ENCODE measurements at places on chromosomes 11 and 22.

GRCh38 chr11:127925475-127925874, 661.9 kb downstream of the ETS1 start:
- DNase-seq: no peak

DNA sequence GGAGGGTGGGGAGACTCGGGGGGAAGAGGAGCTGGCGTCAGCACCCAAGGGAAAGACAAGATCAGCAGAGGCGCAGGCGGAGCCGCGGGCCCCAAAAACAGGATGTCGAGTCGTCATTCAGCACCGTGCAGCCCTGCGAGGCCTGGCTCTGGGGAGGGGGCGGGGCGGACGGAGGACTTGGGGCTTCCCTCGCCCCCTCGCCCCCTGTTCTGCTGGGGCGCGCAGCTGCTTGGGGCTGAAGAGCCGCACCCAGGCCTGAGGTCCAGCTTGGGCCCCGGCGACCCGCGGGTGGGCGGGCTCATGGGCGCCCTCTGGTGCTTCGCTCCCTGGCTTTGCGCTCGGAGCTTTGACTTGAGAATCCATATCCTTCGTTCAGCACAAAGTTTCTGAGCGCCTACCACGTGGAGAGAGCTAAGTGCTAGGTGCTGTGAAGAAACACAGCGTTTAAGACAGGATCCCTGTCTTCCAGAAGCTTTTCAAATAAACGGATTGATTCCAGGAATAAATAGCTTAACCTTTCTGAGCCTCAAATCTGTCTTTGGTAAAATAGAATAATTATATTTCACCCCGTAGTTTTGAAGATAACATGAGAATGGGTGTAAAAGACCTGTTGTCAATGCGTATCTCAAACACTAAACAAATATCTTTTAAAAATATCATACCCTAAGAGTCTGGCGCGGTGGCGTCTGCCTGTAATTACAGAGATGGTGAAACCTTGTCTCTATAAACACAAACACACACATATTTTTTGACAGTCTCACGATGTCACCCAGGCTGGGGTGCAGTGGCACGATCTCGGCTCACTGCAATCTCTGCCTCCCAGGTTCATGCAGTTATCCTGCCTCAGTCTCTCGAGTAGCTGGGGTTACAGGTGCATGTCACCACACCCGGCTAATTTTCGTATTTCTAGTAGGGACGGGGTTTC, 929 bp upstream of the RHOG start:
- peak; percentile 79 for DNase-seq

- DNase-seq: no peak
Observed at GRCh38 chr11:121864660-121865059, 251.4 kb downstream of the BLID start.

DNA sequence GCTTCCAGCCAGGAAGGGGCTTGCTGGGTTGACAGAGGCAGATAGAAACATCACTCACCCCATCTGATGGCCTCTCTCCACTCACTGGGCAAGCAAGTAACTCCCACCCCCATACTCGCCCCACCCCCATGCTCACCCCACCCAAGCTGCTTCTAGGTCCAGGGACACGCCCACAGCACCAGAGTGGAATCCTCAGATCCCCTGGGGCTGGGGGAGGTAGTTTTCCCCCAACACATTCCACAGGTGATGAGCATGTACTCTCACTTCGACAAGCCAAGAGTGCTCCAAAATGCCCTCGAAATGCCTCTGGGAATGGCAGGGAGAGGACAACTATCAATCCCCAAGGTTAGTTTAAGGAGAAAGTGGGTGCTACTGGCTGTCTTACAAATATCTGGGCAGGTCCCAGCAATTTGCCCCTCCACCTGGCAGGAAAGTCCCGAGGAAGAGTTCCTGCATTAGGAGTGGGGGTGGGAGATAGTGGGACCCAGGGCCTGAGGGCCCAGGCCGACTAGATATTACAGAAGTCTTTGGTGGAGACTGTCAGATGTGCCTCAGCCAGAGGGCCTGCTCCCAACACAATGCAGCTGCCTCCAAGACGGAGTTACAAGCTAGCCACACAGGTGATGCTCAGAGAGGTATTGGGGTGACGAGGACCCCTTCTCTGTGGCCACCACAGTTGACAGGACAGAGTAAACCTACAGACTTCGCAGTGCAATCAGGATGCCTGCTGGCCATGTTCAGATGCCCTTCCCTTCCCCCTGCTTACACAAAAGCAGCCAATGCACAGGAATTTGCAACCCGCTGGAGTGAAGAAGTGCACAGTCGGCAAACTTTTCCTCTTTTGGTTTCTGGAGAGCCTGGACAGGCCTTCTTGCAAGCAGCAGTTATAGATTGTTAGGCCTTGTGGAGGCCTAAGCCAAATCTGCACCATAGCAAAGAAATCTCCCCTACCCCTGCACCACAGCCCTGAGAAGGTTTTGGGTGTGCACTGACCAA, 2.9 kb upstream of the LMO1 start:
- no peak for DNase-seq

- no peak for DNase-seq
Observed at GRCh38 chr11:134577751-134578395, 165.8 kb upstream of the B3GAT1 start.

- no peak for DNase-seq
Observed at GRCh38 chr11:66881451-66881835, 24.6 kb downstream of the LRFN4 start.

GRCh38 chr11:13826505-13827278, 135.8 kb upstream of the SPON1 start:
- no peak for DNase-seq

DNA sequence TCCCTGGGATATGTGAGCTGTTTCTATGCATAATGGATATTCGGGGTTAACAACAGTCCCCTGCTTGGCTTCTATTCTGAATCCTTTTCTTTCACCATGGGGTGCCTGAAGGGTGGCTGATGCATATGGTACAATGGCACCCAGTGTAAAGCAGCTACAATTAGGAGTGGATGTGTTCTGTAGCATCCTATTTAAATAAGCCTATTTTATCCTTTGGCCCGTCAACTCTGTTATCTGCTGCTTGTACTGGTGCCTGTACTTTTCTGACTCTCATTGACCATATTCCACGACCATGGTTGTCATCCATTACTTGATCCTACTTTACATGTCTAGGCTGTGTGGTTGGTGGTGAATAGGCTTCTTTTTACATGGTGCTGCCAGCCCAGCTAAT, 1.3 kb downstream of the TUG1 start:
- no peak for DNase-seq

- no peak for DNase-seq
Observed at GRCh38 chr11:81432333-81432732, 1301.3 kb downstream of the FAM181B start.

DNA sequence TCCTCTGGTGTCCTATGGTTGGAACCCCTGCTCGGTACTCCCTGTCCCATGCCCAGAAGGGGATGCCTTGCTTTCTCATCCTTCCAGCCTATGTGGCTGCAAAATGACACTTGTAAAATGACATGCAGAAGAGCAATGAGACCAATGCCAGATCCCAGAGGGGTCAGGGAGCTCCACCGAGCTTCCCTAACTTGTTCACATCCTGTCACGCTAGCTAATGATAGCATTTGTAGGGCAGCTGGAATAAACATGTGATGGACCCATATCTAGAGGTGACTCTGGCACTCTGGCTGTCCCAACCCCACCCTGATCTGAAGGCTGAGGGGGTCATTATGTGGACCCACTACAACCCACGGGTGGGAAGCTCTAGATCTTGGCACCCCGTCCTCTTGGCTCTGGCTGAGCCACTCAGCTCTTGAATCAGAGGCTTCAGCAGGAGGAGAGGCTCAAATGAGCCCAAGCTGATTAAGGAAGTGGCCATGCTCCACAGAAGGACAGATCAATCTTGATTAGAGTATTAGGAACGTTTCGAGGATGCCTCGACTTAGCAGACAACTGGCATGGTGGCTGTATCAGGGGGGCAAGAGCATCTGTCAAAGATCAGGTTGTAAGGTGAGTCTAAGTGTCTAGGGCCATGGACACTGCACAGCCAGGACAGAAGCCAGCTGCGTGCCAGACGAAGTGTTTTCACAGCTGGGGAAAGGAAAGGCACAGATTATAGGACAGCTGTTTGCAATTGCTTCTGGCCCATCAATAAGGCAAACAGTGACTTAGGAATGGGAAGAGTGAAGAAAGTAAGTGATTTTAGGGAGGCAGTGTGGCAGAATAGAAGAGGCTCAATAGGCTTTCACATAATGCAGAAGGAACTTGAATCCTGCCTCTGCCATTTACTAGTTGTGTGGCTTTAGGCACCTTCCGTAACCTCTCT, 182.8 kb downstream of the KIRREL3 start:
- no peak for DNase-seq

- no peak for DNase-seq
Observed at GRCh38 chr11:95100856-95101507, 11.3 kb downstream of the ENDOD1 start.

- no peak for DNase-seq
Observed at GRCh38 chr22:20520093-20520511, 12.7 kb downstream of the MED15 start.

GRCh38 chr22:44293876-44294275, 18.9 kb downstream of the SHISAL1 start:
- DNase-seq: no peak

DNA sequence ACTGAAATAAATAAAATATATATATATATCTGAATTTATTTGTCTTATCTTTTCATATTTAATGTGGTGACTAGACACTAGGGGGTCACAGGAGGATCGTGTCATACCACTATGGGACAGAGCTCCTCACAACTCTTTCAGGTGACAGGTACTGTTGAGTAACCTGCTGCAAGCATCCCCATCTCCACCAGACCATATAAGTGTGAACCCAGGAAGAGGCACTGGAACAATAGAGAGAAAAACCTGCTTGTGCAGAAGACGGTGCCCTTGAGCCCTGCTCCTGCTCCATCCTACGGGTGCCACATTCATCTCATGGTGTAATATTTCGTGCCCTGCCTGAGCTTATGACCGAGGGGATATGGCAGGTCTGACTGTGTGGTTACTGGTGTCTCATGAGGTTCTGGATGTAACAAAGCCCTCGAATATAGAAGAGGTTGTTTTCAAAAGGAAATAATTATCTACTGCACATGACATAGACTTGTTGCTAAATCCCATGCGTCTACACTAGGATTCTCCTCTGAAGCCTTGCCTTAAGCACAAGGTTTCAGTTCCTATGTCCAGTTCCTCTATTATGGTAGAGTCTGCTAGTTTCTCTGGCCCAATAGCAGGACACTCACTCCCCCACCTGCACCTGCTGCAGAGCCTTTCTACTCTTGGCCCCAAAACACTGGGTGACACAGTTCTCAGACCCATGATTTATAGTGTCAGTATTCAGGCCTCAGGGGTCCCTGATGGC, 70.4 kb downstream of the GGTLC2 start:
- DNase-seq: no peak

DNA sequence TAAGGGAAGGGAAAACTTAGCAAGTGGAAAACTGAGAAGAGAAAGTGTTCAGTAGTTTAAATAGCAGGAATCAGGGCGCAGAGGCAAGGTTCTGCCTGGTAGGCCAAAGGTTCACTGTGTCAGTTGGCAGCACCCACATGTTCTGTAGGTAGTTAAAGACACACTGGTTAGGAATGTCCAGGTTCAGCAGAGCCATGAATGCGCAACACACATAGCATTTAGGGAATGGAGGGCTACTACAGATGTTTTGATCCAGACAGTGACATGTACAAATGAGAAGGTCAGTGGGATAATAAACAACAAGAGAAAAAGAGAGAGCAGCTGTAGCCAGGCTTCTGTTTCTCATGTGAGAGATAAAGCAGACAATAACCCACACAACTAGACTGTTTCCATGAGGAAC, 56.2 kb upstream of the ARHGAP42 start:
- DNase-seq: no peak

DNA sequence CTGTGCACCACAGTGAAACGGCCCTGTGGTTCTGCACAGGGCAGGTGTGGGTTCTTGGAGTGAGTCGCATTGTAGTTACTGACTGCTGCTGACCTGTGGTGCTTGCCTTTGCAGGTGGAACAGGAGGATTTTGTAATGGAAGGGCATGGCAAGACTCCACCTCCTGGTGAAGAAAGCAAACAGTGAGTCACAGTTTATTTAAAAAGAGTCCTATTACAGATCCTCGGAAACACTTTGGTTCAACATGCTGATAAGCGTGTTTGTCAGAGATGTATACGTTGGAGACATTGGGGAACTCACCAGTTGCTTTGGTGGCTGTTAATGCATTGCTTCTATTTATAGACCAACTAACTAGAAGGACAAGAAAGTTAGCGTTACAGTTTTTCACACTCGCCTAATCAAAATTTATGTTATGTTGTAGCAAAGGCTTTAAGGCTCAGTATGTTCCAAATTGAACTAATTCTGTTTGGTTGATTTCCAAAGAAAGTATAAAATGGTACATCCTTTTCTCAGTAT, 21.7 kb upstream of the TNRC6B start:
- no peak for DNase-seq

DNA sequence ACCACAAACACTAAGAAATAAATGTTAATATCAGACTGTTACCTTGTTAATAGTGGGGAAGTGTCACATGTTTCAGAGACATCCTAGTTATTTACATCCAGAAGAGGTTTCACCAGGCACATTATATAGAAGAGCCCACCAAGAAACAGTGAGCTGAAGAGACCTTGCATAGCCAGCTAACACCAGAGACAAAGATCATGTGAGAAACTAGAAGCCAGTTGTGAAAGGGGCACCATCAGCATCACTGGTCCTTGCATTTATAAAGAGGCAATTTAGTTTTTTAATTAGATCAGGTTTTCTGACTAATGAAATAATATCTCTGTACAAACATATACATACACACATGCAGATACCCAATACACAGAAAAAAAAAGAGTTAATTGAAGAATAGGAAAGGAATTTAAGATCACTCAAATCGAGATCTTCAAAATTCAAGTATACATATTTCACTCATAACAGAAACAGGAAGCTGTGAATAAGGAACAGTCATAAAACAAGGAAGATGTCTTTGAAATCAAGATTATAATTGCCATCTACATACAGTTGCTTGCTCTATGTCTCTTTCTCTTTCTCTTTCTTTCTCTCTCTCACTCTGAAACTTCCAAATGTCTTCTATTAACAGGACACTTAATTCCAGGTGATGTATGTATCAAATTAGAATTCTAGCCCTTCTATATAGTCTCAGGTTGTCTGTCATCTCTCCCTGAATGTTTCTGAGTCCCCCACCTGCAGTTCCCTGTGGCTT, 348.7 kb downstream of the ETS1 start:
- no peak for DNase-seq

- no peak for DNase-seq
Observed at GRCh38 chr11:67178421-67178820, 59.4 kb downstream of the KDM2A start.

GRCh38 chr11:8239040-8239439, 24.6 kb downstream of the LMO1 start:
- no peak for DNase-seq

DNA sequence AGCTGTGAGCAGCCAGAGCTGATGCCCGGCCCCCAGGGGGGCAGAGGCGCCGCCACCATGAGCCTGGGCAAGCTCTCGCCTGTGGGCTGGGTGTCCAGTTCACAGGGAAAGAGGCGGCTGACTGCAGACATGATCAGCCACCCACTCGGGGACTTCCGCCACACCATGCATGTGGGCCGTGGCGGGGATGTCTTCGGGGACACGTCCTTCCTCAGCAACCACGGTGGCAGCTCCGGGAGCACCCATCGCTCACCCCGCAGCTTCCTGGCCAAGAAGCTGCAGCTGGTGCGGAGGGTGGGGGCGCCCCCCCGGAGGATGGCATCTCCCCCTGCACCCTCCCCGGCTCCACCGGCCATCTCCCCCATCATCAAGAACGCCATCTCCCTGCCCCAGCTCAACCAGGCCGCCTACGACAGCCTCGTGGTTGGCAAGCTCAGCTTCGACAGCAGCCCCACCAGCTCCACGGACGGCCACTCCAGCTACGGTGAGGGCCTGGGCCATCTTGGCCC, 6.1 kb downstream of the CDC42EP1 start:
- no peak for DNase-seq
